Lower leg skin (tissue), 4 donors: ENCODE measurements at places on chromosomes 7 and 10.

- no peak for DNase-seq
Measured at GRCh38 chr10:101116754-101117153, 14.3 kb upstream of the TLX1 start.

- no peak for DNase-seq
Measured at GRCh38 chr7:21330462-21331178, 97.3 kb upstream of the SP4 start.

- no peak for DNase-seq
Measured at GRCh38 chr7:17936321-17936720, 4.0 kb downstream of the SNX13 start.

DNA sequence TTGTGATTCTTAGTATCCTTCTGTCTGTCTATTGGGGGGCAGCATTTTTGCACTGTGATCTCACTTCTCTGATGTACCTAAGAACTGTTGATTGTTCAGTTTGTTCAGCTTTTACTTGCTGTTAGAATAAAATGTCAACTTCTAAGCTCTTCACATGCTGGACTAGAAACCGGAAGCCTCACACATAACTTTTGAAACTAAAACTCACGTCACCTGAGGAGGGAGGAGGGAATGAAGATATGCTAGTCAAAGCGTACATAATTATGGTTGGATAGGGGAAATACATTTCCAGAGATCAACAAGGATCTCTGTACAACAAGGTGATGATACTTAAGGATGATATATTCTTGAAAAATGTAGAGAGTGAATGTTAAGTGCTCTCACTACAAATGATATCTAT, 609.7 kb downstream of the INHBA start:
- no peak for DNase-seq

GRCh38 chr10:69464801-69465401, 13.6 kb downstream of the TSPAN15 start:
- DNase-seq: no peak

DNA sequence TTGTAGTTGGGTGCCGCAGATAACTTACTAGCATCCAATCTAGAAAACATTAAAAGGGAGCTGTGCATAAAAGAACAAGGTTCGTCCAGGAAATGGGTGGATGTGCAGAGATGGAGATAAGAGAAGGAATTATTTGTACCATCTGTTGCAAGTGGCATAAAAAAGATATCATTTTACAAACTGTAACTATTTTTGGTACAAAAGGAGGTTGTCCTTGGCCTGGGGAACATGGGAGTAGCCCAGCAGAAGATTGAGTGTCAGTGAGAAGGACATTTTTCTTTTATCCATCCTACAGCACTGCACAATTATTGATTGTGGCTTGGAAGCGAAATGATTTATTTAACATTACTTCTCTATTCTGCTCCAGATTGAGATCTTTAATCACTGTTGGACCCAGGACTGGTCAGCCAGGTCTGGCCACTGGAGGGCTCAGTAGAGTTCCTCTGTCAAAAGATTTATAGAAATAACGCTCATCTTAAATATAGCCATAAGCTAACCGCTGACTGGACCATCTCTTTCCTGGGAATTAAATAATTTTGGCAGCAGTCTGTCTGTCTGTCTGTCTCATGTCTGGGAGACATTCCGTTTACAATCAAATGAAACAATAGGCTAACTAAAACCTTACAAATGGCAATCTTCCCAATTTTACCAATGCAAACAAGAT, 254.1 kb downstream of the KIAA1217 start:
- DNase-seq: no peak
